ENCODE measurements at places on chromosomes 7 and 10.

DNA sequence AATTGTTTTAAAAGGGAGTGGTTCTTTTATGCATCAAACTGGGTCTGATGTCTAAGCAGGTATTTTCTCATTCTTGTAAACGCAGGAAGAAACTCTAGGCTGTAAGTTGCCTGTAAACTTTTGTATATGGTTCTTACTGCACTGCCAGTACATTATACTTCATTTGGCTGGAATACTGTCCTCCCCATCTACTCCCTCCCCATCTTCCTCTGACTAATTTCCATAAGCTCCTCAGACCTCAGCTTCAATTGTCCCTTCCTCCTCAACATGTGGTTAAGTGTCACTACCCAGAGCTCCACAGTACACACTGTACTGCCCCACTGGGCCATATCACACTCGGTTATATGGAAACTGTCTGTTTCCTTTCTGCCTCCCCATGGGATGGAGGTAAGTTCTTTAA, 161.4 kb upstream of the MDFIC start:
- DNase-seq, result no peak

DNA sequence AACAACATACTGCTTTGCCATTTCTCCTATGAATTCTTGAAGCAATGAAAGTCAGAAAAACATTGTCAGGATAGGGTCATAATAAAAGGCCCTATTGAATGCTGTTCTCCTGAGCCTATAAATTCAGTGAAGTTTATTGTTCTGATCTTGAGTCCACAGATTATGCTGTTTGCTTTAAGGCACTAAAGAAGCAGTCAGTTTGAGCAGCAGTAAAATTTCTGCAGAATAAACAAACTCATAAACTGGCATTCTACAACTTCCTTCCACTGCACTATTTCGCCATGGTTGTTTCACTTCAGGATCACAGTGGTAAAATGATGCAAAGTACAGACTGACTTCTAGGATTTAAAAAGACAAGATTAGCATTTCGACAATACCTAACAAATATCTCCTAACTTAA, 503.2 kb downstream of the SH2D4B start:
- no peak for DNase-seq

DNA sequence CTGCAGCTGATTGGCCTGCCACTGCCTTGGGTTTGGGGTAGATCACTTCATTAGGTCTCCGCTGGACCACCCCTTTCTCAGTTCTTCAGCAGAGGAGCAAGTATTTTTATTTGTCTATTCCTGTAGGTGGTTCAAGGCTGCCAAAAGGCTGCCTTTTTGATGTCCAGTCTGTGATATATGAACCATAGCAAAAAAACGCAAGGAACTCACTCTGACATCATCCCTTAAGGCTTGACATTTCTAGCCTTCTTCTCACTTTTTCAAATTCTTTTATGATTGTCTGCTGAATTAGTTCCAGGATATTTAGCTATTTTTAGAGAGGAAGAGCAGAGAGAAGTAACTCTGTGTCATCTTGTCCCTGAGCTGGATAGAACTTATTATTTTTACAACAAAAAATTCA, 269.2 kb downstream of the BAMBI start:
- no peak for DNase-seq

DNA sequence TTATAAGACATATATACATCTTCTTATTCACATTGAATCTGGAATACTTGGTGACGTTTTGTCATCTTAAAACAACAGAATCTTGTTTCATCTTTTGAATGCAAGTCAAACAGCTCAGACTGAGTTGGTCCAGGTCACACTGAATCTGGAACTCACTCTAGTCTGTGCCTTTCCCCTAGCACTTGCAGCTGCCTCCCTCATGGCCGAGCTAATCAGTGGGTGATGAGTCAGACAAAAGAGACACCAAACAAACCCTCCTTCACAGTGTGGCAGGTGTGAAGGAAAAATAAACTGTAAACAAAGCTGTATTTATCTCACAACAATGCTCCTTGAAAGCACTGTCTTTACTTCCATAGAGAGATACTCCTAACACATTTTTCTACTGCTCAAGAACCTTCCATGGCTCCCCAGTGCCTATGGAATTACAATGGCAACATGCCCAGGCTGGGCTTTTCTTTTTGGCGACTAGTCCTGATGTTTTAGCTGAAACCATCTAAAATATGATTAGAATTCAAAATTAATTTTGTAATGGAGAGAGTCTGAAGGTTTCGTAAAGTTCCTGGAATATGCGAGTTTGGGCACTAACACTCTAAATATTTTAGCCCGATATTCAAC, 140.0 kb downstream of the ZNF365 start:
- no peak for DNase-seq

- no peak for DNase-seq
These were observed 76.7 kb upstream of the SFMBT2 start for GRCh38 chr10:7487528-7487927.

GRCh38 chr7:105611856-105612775, 30.8 kb upstream of the EFCAB10 start:
- DNase-seq, result no peak

DNA sequence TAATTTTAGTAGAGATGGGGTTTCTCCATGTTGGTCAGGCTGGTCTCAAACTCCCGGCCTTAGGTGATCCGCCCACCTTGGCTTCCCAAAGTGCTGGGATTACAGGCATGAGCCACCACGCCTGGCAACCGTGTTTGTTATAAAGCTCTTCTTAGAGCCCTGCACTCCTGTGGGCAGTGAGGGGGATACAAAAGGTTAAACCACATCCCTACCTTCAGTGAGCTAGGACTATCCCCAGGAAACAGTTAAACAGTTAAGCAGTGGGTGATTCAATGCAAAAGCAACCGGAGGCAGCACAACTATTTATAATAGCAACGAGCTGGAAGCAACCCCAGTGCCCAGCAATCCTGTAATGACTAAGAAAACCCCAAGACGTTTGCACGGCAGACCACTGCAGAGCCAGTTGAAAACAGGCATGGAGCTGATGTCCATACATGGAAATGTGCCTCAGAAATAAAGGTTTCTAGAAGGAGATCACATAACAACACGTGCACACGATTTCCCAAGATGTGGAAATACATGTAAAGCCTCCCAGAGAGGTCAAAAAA, 107.2 kb upstream of the LYZL2 start:
- DNase-seq, result no peak
